ENCODE measurements at places on chromosomes 2 and 18.

GRCh38 chr18:66159451-66159850 is 408.6 kb downstream of the CDH7 start:
- DNase-seq: no peak

GRCh38 chr2:190881084-190881597 is 520 bp downstream of the GLS start:
- no peak for DNase-seq

DNA sequence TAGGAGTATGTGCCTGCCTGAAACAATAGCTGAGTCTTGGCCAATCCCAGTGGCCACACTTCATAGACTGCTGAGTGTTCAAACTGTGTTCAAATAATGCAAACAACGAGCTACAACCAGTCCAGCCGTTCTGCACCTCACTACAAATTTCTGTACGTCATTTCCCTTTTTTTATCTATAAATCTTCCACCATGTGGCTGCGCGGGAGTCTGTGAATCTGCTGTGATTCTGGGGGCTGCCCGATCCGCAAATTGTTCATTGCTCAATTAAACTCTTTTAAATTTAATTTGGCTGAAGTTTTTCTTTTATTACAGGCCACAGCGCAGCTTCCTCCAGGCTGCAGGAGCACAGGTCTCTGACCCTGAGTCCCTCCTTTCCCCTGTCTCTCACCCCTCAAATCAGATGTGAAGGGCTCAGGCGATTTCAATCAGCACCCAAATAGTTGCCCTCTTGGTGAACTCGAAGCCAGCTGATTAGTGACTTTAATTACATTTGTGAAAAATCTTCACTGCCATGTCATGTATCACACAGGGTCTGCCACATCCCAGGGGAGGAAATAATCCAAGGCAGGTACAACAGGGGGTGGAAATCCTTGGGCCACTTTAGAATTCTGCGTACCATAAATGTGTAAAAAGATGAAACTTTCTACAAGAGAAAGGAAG is 145.6 kb downstream of the NDUFA10 start:
- DNase-seq: no peak

- no peak for DNase-seq
These were observed 56.0 kb downstream of the ABCG8 start for GRCh38 chr2:43894743-43895142.

DNA sequence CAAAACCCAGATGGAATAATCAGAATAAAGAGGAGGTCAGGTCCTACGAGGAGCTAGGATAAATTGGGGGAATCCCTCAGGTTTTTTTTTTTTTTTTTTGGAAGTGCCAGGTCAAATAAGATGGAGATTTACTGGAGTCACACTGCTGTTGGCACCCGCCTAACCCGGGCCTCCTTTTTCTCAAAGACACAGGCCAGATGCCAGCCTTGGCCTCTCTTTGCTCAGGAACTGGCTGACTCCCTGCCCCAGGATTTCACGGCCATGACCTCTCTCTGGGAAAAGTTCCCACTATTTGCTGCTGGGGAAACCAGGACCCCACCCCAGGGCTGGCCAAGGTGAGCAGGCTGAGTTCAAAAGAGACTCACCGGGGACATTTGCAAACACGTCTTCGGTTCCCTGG is 2.5 kb downstream of the CD8A start:
- DNase-seq: no peak

- DNase-seq: no peak
These were observed 20.7 kb upstream of the PLB1 start for GRCh38 chr2:28475088-28475595.

GRCh38 chr2:122514451-122514996 is 759.1 kb downstream of the TSN start:
- no peak for DNase-seq

GRCh38 chr18:27404855-27405254 is 219.7 kb upstream of the CHST9 start:
- DNase-seq: no peak

DNA sequence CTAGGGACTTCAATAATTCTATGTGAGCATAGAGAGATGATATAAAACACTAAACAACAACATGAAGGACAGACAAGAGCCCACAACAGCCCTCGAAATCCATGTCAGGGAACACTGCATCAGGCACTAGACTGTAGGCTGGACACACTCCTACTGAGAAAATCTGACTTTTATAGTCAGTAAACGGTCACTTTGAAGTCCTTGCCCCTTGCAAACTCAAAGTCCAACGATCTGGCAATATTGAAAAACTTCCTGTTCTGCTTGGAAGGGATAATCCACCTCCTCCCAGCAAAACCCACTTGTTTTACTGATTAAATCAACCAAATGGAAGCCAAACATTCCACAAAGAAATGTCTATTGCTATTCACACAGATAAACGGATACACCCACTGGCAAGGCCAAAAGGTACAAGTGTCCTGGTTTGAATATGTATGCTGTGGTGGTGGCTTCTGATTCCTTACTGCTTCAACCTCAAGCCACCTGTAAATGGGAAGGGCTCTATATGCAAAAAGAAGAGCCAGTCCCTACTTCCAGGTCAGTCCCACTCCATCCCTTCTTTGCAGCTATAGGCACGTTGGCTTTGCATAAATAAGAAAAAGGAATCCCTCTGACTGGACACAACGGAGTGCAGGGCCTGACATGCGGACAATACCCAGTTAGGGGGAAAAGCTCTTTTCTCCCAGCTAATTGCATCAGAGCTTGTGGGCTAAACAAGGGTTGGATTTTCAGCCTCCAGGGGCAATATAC is 56.6 kb downstream of the STK39 start:
- no peak for DNase-seq

Data from naive thymus-derived CD8-positive, alpha-beta T cell (primary cell).